A549 treated with RU486 at 1 μM for 4 hours (cell line): ENCODE measurements at places on chromosomes 5 and 9. TPM values are rescaled to one million over a fixed set of nuclear protein-coding genes. Genes with fewer than 3 reads are reported as not detected.

The SPATA9 gene
- total RNA-seq: 0.42 TPM in 1 of 5 replicates, not detected in the others

The PRR16 gene
- 0.09 TPM in 1 of 5 replicates, not detected in the others for total RNA-seq

The KCNV2 gene
- total RNA-seq: not detected in 5 replicates

The C5orf22 gene
- total RNA-seq: 10.3 to 16.4 TPM (median 13.7 TPM) in 5 replicates

The CCDC171 gene
- total RNA-seq: 0.15 to 0.51 TPM (median 0.44 TPM) in 5 replicates

The PCDHGA9 gene
- total RNA-seq: 0.03 to 0.05 TPM (median 0.04 TPM) in 3 of 5 replicates, not detected in the others

The ADRB2 gene
- 0.51 to 0.86 TPM (median 0.67 TPM) in 5 replicates for total RNA-seq

The TTC39B gene
- total RNA-seq: 0.51 to 1.2 TPM (median 0.87 TPM) in 5 replicates

The SPINK7 gene
- not detected in 5 replicates for total RNA-seq

The QRFP gene
- total RNA-seq: not detected in 5 replicates

The C5orf52 gene
- total RNA-seq: not detected in 5 replicates

The BAAT gene
- total RNA-seq: 0.31 to 0.72 TPM (median 0.47 TPM) in 5 replicates

The PDE6A gene
- total RNA-seq: 0.07 to 0.18 TPM (median 0.12 TPM) in 5 replicates

The LMX1B gene
- 1.2 to 1.9 TPM (median 1.6 TPM) in 5 replicates for total RNA-seq
